ENCODE measurements at places on chromosomes 6 and 20. TPM values are rescaled to one million over a fixed set of nuclear protein-coding genes. Genes with fewer than 3 reads are reported as not detected.
A peak's percentile ranks its signal among the peaks of the same experiment; 100 is the strongest.

Gene CLVS2
- 0.39 TPM for polyA plus RNA-seq

Gene RBPJL
- not detected for polyA plus RNA-seq

Gene MYLIP
- polyA plus RNA-seq = 52.8 TPM

Gene OPRM1
- 0.09 TPM for polyA plus RNA-seq

DNA sequence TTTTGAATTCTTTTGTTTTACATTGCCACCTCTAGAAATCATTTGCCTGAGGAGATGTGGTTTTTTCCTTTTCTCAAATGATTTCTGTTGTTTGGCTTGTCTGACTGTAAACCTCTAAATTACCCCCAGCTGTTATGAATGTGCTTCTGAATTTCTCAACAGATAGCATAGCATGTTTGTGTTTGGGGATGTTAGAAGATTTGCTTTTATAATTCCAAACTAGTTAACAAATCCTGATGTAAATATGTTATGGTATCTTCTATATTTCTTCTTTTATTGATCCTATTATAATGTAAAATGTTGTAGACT is 31.6 kb upstream of the EZR start:
- no peak for DNase-seq

GRCh38 chr6:170212956-170213636 is 77.8 kb downstream of the DLL1 start:
- DNase-seq = no peak

GRCh38 chr6:138722425-138723371 is 50.9 kb upstream of the CCDC28A start:
- DNase-seq = no peak

GRCh38 chr6:33975661-33976436 is 170.0 kb downstream of the GRM4 start:
- DNase-seq = no peak

GRCh38 chr6:110587328-110587727 is 110.9 kb upstream of the SLC22A16 start:
- no peak for DNase-seq

- no peak for DNase-seq
Observed at GRCh38 chr6:18343741-18344140, 43.4 kb upstream of the RNF144B start.

DNA sequence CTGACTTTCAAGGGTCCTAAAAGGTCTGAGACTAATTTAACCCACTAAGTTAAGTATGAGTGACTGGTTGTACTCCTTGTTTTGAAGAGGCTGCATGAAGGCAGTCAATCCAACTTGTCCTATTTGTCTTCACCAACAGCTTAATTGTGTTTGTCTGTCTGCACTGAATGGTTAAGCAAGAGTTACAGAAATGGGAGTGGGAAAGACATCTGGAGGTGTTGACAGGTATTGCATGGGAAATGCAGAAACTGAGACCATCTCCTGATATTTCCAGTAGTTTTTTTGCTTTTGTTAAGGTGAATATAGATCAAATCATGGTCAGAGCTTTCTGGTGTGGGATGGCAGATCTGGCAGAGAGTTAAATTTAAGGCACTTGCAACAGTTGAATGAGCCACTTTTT is 6.5 kb downstream of the FUT9 start:
- DNase-seq = no peak

DNA sequence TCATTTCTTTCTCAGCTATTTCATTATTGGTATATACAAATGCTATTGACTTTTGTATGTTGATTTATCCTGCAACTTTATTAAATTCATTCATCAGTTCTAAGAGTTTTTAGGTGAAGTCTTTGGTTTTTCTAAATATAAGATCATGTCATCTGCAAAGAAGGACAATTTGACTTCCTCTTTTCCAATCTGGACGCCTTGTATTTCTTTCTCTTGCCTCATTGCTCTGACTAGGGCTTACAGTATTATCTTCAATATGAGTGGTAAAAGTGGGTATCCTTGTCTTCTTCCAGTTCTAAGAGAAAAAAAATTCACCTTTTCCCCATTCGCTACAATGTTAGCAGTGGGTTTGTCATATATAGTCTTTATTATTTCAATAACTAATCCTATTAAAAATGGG is 38.0 kb downstream of the KIF16B start:
- DNase-seq = no peak

- DNase-seq = peak; percentile 70
Observed at GRCh38 chr6:56450882-56451739, 191.6 kb downstream of the DST start.

- no peak for DNase-seq
Observed at GRCh38 chr6:122476131-122476530, 4.5 kb upstream of the SERINC1 start.

- no peak for DNase-seq
Observed at GRCh38 chr20:43541214-43541613, 17.6 kb upstream of the SGK2 start.
